ENCODE measurements at places on chromosomes 1 and 21. TPM values are rescaled to one million over a fixed set of nuclear protein-coding genes. Genes with fewer than 3 reads are reported as not detected.

The AGT gene
- total RNA-seq, result 14.1 TPM

- H3K4me3 ChIP-seq, result no peak overlapping the region
- no peaks in the 10 kb centered on the region for H3K27me3 ChIP-seq
- DNase-seq, result peak; percentile 60
- H3K27ac ChIP-seq, result peak overlapping the region; percentile 12
Measured at GRCh38 chr1:196466166-196466565, 142.1 kb downstream of the KCNT2 start.

- no peak for DNase-seq
- no peaks in the 10 kb centered on the region for H3K27me3 ChIP-seq
- no peaks in the 10 kb centered on the region for H3K36me3 ChIP-seq
- H3K4me1 ChIP-seq, result no peaks in the 10 kb centered on the region
Measured at GRCh38 chr1:15424146-15424667, 14.0 kb upstream of the CTRC start.

DNA sequence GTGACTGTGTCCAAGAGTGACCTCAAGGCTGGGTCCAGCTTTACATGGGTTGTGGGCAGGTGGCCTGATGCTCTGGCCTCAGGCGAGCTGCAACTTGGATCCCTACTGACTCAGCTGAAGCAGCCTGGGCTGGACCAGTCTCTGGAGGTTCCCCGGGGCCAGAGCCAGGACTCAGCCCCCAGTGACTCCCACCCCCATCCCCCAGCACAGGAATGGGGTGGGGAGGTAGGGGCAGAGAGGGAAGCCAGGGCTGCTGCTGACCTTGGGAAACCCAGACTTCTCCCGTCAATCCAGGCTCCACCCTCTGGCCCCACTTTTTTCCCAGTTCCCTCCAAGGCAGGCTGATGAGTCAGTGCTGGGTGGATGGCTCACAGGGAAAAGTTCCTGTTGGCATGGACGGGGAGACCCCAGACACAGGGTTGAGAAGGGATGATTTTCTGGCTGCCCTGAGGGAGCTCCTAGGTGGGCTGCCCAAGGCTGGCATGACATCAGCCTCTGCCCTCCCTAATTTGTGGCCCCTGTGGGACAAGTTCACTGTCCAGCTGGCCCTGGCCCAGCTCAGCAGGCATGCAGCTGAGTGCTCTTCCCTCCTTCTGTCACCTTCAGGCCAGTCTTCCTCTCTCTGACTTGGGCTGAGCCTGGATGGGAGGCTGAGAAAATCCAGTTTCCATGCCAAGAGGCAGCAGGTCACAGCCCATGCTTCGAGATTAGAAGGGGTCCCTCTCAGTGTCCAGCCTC, 2.2 kb downstream of the ZC3H12A start:
- H3K27me3 ChIP-seq, result no peaks in the 10 kb centered on the region
- H3K4me1 ChIP-seq, result peaks cover 53% of the 10 kb centered on the region
- H3K4me3 ChIP-seq, result peak overlapping the region; percentile 85
- peak overlapping the region; percentile 92 for H3K27ac ChIP-seq
- peaks cover 22% of the 10 kb centered on the region for H3K36me3 ChIP-seq
- DNase-seq, result peak; percentile 86

DNA sequence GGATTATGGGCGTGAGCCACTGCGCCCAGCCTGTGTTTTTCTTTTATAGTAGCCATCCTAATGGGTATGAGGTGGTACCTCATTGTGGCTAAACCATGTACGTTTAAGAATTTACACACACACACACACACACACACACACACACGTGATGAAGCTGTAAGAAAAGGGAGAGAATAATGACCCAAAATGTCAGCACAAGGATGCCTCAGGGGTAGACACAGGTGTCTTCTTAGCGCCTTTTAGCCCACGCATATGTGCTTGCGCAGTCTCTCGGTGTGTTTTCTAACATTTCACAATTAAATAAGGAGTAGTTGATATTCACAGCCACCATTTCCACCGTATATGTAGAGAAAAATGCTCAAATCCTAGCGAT, 782 bp upstream of the PFKL start:
- H3K27me3 ChIP-seq, result no peaks in the 10 kb centered on the region
- peak; percentile 20 for DNase-seq
- peaks cover 5% of the 10 kb centered on the region for H3K4me1 ChIP-seq

- no peaks in the 10 kb centered on the region for H3K36me3 ChIP-seq
- no peaks in the 10 kb centered on the region for H3K27me3 ChIP-seq
- H3K27ac ChIP-seq, result no peak overlapping the region
- no peaks in the 10 kb centered on the region for H3K4me1 ChIP-seq
- H3K4me3 ChIP-seq, result no peak overlapping the region
Measured at GRCh38 chr1:185934476-185935189, 200.4 kb downstream of the HMCN1 start.

The JAM2 gene
- total RNA-seq, result 2.1 TPM

- H3K36me3 ChIP-seq, result no peaks in the 10 kb centered on the region
- DNase-seq, result no peak
- H3K27ac ChIP-seq, result no peak overlapping the region
- H3K4me1 ChIP-seq, result no peaks in the 10 kb centered on the region
- no peak overlapping the region for H3K4me3 ChIP-seq
- no peaks in the 10 kb centered on the region for H3K27me3 ChIP-seq
Measured at GRCh38 chr1:175708787-175709186, 34.6 kb downstream of the TNR start.

- peaks cover 52% of the 10 kb centered on the region for H3K4me1 ChIP-seq
- peak; percentile 78 for DNase-seq
- no peak overlapping the region for H3K4me3 ChIP-seq
- H3K27ac ChIP-seq, result peak overlapping the region; percentile 100
Measured at GRCh38 chr1:165895451-165895871, 68.0 kb downstream of the UCK2 start.

GRCh38 chr1:164226977-164227376, 332.0 kb upstream of the PBX1 start:
- H3K27me3 ChIP-seq, result no peaks in the 10 kb centered on the region
- no peak overlapping the region for H3K4me3 ChIP-seq
- no peaks in the 10 kb centered on the region for H3K36me3 ChIP-seq
- H3K27ac ChIP-seq, result no peak overlapping the region
- H3K4me1 ChIP-seq, result no peaks in the 10 kb centered on the region

- H3K36me3 ChIP-seq, result no peaks in the 10 kb centered on the region
- H3K27ac ChIP-seq, result no peak overlapping the region
- H3K4me1 ChIP-seq, result peaks cover 7% of the 10 kb centered on the region
- H3K27me3 ChIP-seq, result no peaks in the 10 kb centered on the region
Measured at GRCh38 chr1:177305040-177306018, 134.6 kb downstream of the BRINP2 start.

DNA sequence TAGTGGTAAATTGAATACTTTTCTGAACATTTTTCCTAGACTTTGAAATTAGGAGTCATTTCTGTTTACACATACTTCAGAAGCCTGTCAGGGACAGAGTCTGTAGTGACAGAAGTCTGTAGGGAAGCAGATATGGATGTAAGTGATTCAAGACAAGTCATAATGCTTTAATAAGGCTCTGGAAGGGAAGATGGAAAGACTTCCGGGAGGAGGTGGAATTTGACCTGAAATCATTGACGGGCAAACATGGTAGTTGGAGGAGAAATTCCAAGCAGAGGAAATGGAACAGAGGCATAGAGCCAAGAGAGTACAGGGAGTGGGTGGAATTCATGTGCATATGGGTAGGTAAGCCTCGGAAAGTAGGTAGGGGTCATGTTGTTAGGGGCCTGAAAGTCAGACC, 22.5 kb downstream of the CAMTA1 start:
- no peak overlapping the region for H3K27ac ChIP-seq
- H3K36me3 ChIP-seq, result no peaks in the 10 kb centered on the region
- peaks cover 2% of the 10 kb centered on the region for H3K4me1 ChIP-seq

DNA sequence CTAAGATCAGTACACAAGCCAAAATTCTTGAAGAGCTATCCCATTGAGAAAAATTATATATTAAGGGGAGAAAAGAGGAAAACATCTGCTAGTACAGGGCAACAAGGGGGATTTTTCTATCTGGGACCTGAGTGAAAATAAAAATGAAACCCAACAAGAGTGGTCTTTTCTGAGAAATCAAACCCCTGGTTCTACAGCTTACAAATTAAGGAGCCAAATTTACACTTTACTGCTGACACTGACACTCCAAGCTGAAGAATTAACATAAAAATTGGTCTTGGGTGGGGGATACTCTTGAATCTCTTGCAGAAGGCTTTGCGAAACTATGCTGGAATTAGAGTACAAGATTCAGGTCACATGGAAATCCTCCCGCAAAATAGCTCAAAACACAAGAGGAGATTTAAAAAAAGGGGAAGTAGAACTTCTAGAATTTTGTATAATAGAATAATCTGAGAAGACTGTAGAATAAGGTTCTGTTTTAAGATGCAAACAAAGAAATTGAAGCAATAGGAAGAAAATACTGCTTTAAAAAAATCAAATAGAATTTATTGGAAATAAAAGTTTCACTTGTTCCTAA, 32.1 kb upstream of the HSPA13 start:
- H3K36me3 ChIP-seq, result no peaks in the 10 kb centered on the region
- no peak overlapping the region for H3K4me3 ChIP-seq
- H3K27me3 ChIP-seq, result no peaks in the 10 kb centered on the region

Data from fibroblast of lung (primary cell).